Daoy (cell line): ENCODE measurements at places on chromosomes 12 and 14. TPM values are rescaled to one million over a fixed set of nuclear protein-coding genes. Genes with fewer than 3 reads are reported as not detected.
A peak's percentile ranks its signal among the peaks of the same experiment; 100 is the strongest.

DNA sequence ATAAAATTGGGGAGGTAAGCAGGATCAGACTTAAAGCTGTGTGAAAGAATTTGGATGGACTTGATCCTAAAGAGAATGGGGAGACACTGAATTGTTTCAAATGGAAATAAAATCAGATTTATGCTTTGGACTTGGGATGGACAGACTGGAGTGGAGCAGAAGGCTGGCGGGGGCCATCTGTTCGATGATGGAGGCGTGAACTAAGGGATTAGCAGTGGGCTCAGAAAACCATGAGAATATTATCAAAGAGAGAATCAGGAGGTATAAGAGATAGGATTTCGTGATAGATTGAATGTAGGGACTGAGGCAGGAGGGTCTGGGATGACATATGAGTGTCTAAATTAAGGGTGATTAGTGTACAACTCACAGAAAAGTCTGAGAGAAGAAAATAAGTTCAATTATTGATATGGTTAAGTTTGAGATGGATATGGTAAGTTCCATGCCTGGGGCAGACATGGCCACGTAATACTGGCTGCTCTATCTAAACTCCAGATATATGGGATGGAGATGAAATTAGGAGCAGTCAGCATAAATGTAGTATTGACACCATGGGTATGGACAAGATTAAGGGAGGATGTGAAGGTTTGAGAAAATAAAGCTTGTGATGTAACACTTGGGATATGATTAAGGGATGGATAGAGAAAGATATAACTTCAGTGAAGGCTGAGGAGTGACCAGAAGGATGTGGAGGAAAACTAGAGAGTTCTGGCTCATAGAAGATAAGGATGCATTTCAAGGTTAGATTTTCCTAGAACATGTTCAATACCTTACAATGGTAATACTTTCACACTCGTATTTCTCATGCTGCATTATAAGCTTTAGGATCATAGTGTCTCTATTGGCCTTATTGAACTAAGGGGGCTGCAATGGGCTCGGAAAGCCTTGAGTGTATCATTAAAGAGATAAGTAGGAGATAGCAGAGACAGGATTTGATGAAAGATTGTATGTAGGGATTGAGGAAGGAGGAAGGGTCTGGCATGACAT, 1.0 kb upstream of the TSSK4 start:
- DNase-seq, result no peak

GRCh38 chr14:96629082-96629481, 126.9 kb downstream of the PAPOLA start:
- DNase-seq, result no peak

GRCh38 chr12:98355322-98355721, 160.1 kb upstream of the TMPO start:
- peak; percentile 61 for DNase-seq

DNA sequence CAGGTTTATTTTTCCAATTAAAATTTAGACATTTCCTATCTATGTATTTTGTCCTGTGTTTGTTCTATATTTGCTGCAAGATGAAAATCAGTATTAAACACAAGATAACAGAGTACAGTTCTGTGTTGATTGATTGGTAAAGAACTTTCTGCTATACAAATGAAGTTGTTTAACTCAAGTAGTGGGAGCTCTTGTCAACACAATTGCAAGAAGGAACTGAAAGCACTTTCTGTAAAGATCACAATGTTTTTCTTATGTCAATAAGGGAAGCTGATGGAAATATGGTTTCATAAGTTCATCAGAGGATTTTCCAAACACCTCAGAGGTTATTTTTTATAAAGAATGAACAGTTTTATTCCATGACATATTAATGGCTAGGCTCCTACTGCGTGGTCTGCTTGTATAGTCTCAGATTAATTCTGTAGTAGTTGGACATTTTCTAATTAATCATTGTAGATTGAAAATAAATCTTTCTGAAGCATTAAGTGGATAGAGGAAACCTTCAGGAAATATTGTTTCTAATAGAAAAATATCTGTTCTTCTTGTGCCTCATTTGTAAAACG, 379.5 kb downstream of the LRFN5 start:
- DNase-seq, result no peak

GRCh38 chr14:50676814-50677516, 8.9 kb upstream of the SAV1 start:
- no peak for DNase-seq

DNA sequence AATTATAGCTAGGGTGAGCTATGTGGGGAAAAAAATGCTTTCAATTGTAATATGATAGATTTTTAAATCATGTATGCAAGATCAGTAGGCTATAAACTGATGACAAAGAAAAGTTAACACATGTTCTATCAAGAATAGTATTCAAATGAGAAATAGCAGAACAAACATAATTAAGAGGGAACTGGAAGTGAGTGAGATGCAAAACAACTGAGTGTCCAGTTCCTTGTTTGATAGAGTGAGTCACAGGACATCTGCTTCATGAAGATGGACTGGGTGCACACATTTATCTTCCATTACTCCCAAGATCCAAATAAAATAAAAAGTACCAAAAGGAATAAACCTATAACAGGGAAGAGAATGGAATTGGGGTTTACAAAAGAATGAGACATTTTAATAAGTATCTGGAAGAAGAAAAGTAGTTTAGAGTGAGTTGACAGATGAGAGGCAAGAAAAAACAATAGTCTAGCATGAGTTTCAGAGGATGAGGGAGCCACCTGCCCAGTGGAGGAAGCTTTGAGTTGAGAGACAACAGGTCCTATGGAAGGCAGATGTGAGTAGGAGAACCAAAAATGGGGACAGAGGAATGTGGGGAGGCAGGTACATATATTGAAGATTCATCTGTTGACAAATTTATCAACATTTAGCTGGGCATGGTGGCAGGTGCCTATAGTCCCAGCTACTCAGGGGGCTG, 178.1 kb upstream of the ARHGAP5 start:
- DNase-seq, result no peak

- no peak for DNase-seq
Measured at GRCh38 chr14:102537981-102538601, 28.5 kb upstream of the ANKRD9 start.

The KRT77 gene
- not detected in 2 replicates for total RNA-seq

DNA sequence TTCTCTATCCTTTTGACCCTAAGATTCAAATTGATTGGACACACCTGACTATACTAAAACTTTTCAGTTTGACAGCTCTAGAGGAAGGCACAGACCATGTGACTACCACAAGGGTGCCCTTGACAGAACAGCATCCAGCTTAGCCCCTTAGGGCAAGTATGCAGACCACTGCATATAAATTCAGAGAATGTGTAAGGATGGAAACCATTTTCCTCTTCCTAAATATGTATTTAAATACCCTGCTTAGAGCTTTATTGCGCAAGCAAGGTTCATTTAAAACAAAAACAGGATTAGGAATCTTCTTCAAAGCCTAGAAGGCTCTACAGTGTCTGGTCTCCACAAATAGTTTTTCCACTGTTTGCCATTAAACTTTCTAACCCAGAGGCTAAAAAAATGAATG, 202.8 kb downstream of the MED13L start:
- DNase-seq, result no peak

The ZNF384 gene
- total RNA-seq, result 15.9 and 21.8 TPM in 2 replicates

GRCh38 chr12:26239122-26239851, 43.9 kb downstream of the SSPN start:
- peak; percentile 99 for DNase-seq

The NRIP2 gene
- not detected in 2 replicates for total RNA-seq

The GLIPR1L2 gene
- total RNA-seq, result 1.8 TPM in 1 of 2 replicates, not detected in the other

GRCh38 chr14:76236172-76237130, 84.7 kb downstream of the GPATCH2L start:
- no peak for DNase-seq

The MCRS1 gene
- total RNA-seq, result 92.9 and 102 TPM in 2 replicates

The P2RX2 gene
- not detected in 2 replicates for total RNA-seq

DNA sequence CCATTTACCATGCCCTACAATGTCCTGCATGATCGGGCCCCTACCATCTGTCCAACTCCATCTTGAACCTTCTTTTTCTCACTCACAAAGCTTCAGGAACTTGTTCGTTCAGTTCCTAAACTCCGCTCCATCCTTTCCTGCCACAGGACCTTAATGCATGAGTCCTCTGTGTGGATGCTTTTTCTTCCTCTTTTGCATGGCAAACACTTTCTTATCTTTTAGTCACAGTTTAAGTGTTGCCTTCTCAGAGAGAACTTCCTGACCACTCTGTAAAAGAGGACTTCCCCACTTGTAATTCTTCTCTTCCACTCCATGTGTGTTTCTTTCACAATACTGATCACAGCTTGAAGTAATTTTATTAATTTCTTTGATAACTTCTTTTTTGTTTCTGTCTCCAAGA, 54.4 kb upstream of the ETV6 start:
- no peak for DNase-seq

- DNase-seq, result no peak
Measured at GRCh38 chr14:103163199-103163598, 39.9 kb downstream of the TNFAIP2 start.

DNA sequence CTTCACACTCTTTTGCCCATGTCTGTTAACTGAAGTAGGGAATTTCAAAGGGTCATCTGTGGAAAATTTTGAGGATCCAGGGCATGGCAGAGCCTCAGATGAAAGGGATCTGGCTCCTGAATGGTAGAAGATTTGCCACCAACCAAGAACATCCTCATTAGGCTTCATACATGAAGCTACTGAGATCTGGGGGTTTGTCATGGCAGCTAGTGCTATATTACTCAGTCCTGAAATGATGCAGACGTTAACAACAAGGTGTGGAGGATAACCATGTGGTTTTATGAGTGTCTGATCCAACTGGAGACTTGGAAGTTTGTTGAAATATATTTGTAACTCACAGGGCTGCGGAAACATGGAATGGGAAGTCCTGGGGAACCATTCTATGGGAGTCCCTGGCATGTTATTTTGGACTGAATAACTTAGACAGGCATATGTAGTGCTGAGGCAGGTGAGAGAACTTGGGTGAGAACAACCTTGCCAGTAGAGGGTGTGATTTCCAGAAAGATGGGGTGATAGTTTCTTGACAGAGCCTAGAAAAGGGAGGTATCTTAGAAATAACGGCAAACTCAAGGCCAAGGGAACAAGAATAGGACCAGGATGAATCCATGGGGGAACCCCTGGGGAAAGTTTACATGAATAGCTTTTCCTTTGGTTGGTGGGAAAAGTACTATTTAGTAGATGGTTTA, 42.0 kb upstream of the C12orf75 start:
- DNase-seq, result no peak

The TRPV4 gene
- 0.51 and 0.65 TPM in 2 replicates for total RNA-seq

The ADAMTS20 gene
- 0.51 TPM in 1 of 2 replicates, not detected in the other for total RNA-seq

DNA sequence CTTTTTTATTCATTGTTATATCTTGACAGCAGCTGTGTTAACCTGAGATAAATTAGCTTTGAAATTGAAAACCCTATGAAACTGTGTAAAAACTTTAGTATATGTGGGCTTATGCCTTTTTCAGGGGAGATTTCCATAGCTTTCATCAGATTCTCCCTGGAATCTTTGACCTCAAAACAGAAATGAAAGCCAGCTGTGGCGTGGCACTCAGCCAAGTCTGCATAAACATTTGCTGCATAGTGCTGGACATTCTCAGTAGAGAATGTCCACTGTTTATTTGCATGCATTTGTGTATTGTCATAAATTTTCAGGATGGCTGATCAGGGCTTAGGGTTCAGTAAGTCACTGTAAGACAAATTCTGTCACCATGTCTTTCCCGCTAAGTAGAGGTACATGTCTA, 115.3 kb upstream of the NAP1L1 start:
- DNase-seq, result peak; percentile 29

DNA sequence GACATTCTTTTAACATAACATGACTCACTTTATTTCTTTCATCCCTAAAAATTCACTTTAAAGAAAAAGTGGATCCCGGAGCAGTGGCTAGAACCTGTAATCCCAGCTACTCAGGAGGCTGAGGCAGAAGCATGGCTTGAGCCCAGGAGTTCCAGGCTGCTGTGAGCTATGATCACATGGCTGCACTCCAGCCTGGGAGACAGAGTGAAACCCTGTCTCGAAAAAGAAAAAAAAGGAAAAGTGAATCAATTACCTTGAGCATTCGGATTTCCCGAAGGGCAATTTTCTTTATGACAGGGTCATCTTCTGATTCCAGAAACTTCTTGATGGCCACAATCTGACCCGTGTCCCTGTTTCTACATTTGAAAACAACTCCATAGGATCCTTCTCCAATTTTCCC, 1.2 kb downstream of the CDKL1 start:
- no peak for DNase-seq

The MMP19 gene
- 6.9 and 8.4 TPM in 2 replicates for total RNA-seq
